ENCODE measurements at places on chromosomes 5 and 9.

GRCh38 chr5:59275510-59276324 is 617.8 kb downstream of the PDE4D start:
- no peak for DNase-seq

- no peak for DNase-seq
Observed at GRCh38 chr5:103589357-103589756, 26.8 kb upstream of the NUDT12 start.

- DNase-seq = no peak
Observed at GRCh38 chr5:127846884-127847283, 143.7 kb downstream of the CCDC192 start.

DNA sequence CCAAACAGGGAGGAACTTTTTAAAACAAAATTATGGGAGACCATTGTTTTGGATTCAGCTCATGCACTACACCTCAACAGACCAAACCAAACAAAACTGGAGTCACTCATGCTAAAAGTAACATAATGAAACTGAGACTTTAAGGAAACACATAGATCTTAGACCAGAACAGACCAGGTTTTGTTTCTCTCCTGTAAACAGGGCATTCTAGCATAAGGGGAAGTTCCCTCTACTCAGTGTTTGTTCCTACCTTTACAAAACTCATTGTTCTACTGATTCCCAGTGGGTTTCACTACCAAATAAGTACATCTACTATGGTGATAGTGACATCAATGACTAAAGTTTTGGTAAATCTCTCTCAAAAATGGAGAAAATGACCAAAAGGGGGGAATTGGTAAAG is 1103.6 kb upstream of the EDIL3 start:
- no peak for DNase-seq

GRCh38 chr5:160118349-160119141 is 705 bp downstream of the PWWP2A start:
- peak; percentile 47 for DNase-seq

DNA sequence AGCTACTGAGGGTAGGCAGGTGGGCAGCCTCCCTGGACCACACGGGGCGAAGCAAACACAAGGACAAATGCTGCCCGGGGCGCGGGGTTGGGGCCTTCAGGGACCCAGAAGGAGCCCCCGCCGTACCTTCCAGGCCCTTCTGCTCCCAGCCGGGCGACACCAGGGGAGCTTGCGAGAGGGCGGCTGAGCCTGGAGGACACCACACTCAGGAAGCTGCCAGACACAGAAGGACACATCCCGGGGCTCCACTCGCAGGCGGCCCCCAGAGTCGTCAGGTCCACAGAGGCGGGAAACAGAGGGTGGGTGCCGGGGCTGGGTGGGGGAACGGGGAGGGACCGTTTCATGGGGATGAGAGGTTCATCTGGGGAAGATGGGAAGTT is 58.5 kb upstream of the UBAC1 start:
- no peak for DNase-seq

DNA sequence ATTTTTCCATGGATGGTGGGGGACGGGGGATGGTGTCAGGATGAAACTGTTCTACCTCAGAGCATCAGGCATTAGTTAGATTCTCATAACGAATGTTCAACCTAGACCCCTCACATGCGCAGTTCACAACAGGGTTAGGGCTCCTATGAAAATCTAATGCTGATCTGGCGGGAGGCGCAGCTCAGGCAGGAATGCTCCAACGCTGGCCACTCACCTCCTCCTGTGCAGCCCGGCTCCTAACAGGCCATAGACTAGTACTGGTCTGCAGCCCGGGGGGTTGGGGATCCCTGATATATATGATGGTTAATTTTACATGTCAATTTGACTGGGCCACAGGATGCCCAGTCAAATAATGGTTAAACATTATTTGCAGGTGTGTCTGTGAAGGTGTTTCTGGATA is 199.0 kb upstream of the NR4A3 start:
- no peak for DNase-seq

GRCh38 chr9:18821788-18822187 is 211.2 kb downstream of the SAXO1 start:
- no peak for DNase-seq

DNA sequence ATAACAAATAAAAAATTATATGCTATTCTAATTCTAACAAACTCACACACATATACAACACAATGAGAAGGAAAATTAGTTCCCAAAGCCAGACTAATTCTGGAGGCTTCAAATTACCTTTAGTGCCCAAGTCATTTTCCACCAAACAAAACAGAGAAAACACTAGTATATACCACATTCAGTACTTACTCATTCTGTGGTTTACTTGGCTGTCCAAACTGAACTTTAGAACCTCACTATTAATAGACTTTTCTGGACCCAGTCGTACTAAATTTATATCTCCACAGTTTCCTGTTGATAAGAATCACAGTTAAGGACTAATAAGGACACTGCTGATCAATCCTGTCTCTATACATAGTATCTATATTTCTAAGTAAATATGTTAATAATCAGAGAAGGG is 66.4 kb downstream of the SETX start:
- DNase-seq = no peak

GRCh38 chr5:157143127-157143971 is 684 bp upstream of the MED7 start:
- DNase-seq = peak; percentile 48

DNA sequence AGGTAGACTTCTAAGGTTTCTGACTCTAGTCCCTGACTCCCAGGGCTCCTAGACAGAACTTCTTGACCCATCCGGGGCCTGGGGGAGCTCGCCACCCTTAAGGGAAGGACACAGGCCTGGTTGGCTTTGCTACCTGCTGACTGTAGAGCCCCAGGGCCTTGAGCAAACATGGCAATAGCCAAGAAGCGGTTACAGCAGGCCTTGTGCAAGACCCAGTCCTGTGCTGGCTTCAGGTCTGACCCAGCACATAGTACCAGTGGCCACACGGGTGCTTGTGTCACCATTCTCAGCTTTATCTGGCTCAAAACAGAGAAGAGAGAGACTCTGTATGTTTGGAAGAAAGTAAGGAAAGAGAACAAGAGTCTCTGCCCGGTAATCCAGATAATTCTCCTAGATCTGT is 41.8 kb downstream of the AP3B1 start:
- DNase-seq = no peak

DNA sequence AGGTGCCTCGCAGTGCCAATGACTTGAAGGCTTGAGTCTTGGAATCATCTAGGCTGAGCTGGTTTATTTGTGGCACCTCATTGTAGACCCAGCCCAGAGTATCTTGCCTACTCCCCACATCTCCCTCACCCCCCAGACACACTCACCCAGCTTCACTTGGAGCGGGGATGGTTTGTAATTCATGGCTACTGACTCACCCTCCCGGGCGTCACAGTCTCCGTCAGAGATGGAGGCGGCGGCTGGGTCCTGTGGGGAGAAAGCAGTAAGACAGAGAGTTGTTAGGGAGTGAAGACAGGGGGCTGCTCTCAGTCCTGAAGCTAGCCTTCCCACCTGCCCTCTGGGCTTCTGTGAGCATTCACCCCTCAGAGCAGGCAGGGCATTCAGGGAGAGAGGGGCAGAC is 29.0 kb upstream of the MYORG start:
- DNase-seq = no peak

- no peak for DNase-seq
Observed at GRCh38 chr5:17678751-17679324, 44.6 kb downstream of the TAF11L14 start.

GRCh38 chr5:38379350-38379937 is 121.1 kb downstream of the EGFLAM start:
- no peak for DNase-seq

- no peak for DNase-seq
Observed at GRCh38 chr9:106738109-106738508, 124.9 kb upstream of the ZNF462 start.

GRCh38 chr9:128391956-128392301 is 20.8 kb downstream of the URM1 start:
- no peak for DNase-seq

DNA sequence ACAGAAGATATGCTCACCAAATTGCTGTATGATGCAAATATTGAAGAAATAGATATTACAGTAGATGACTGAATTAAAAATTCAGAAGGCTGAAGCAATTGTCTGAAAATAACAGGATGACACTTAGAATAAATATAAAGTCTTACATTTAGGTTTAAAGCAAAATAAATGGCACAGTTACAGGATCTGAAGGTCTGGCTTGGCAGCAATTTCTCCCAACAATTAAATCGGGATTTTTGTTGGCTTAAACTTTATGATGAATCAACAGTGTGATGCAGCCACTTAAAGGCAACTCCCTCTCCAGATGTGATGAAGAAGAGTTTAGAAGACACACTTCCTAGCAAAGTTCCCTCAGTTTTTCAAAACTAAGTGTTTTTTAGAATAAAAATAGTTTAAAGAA is 80.5 kb downstream of the NREP start:
- no peak for DNase-seq

DNA sequence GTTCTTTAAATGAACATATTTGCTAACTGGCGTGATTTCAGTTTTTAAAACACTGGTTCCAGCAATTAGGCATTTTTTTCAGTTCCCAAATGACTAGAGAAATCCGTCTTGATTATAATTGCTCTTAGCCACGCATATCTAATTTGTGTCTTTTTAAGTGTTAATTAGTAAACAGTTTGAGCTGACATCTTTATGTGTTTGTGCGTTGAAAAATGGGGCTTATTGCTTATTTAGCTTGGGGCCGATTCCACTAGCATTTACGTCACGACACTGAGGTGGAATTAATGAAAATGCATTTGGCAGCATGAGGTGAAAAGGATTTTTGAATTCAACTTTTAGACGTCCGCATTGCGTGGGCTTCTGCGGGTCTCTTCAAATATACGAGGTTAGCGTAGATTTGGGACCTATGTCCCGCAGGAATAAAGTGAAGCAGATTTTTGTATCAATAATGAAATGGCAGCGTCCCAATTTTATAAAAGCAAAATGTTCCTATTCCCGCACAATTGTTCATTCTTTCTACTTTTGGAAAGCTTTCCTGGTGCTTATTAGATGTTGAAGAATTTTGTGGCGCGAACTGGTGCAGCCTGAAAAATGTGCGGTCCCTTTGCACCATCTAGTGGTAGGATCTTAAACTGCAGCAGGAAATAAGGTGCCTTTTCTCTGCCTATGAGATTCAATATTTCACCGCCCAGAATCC is 122.7 kb upstream of the LMX1B start:
- DNase-seq = peak; percentile 50

- no peak for DNase-seq
Observed at GRCh38 chr5:120848883-120849282, 384.8 kb downstream of the PRR16 start.

DNA sequence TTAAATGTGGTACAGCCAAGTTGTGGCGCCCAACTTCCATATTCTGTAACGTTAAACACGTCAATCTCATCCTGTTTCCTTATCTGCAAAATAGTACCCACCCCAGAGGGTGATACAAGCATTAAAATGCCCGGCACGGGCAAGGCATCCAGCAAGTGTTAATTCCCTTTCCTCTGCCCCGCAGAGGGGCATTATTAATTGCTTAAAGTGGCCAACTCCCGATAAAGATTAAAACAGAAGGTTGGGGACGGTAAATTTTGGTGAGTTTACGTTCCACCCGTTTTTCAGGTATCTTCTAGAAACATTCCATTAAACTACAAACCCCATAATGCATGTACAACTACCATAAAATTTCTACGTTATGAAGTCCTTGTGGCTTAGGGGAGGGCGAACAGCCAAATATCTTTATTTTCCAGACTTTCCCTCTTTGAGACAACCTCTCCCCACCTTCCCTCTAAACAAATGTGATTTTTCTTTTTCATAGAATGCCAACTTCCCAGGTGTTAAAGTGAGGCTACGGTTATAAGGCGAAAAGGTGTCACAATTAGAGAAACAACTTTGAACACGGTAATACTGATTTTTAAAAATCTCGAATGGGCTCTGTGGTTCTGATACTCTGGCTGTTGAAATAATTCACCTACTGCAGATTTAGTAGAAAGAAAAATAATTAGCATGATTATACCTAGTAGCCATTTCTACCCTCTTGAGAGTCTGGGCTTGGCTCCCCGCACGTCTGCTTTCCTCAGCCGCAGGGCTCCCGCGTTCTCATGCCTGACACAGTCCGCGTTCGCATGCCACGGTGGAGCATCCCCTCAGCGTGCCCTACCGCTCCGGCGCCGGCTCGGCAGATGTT is 1.2 kb upstream of the GPBP1 start:
- DNase-seq = peak; percentile 43

GRCh38 chr5:377326-377981 is 55.9 kb downstream of the AHRR start:
- DNase-seq = no peak

DNA sequence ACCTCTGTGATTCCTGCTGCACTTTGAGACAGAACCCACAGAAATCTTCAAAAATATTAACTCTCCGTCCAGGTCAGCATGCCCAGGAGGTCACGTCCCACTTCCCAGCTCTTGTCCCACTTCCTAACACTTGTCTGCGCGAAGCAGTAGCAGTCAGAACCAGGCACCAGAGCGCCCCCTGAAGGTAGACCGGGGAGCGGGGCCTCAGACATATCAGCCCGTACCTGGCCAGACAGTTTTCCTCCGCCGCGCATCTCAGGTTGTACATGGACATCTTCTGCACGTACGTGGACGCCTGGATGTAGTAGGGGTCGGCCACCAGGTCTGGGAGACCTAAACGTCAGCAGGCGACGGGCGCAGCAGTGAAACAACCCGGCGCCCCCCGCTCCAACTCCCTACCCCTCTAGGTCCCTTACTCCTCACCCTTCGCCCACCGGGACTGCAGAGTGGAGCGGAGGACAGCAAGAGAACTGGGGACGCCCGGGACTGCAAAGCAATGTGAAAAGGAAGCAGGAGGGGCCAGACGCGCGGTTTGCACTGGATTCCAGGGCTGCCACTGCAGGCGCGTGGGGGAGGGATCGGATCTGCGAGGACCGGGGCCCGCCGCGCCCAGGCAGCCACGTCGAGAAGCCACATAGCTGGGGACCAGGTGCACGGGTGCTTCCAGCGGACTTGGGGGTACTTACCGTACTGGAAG is 1.2 kb downstream of the LOX start:
- no peak for DNase-seq

GRCh38 chr5:86858442-86858841 is 240.7 kb downstream of the COX7C start:
- no peak for DNase-seq

GRCh38 chr5:91224969-91225368 is 158.1 kb downstream of the ARRDC3 start:
- no peak for DNase-seq

- DNase-seq = no peak
Observed at GRCh38 chr9:35771534-35771933, 17.5 kb upstream of the MSMP start.

DNA sequence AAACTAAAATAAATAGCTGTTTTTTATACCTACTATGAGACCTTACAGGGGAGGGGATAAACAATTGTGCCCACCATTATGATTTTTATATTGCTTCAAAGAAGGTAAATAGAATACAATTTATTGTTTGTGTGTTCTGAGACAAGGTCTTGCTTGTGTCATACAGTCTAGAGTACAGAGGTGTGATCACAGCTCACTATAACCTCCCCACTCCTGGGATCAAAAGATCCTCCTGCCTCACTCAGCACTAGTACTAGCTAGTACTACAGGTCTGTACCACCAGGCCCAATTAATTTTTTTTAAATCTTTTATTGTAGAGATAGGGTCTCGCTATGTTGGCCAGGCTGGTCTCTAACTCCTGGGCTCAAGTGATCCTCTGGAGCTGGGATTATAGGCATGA is 11.3 kb downstream of the TLE1 start:
- DNase-seq = no peak
